ENCODE measurements at places on chromosomes 4 and X.

DNA sequence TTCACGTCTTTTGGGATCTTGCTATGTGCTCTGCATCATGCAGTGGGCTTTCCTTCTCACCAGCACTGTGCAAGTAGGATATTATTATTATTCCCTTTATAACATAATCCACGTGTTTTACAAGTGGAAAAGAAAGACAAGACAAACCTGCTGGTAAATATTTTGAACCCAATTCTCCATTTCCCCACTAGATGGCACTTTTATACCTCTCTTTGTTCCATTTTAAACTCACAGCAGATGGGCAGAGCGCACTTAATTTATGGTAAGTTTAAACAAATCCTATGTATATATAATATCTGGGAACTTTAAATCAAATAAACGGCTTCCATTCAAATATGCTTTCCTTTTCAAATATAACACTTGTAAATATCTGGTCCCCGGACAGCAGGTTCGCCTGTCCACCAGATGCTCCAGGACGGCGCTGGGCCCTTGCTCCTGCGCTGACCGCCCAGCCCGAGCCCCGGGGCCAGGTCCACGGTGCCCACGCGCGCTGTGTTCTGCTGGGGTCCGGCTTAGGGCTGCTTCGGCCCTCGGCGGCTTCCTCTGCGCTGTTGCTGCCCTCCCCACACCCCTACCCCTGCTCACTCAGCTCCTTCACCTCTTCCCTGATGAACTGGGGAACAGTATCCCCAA, 31.1 kb downstream of the F11 start:
- no peak for DNase-seq

DNA sequence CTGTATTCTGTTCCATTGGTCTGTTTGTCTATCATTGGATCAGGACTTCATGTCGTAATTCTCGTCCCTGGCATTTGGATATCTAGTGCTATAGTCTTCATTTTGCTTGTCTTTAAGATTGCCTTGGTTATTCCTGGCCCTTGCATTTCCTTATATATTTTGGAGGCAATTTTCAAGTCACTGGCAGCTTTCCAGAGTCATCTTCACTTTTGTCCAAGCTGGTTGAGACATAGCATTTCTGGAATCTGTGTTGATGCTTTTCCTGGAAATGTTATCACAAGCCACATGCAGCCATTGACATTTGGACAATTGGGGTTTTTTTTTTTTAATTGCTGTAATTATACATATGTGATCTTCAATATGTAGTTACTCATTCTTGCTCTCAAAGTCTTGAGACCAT, 45.2 kb upstream of the HGFAC start:
- no peak for DNase-seq

DNA sequence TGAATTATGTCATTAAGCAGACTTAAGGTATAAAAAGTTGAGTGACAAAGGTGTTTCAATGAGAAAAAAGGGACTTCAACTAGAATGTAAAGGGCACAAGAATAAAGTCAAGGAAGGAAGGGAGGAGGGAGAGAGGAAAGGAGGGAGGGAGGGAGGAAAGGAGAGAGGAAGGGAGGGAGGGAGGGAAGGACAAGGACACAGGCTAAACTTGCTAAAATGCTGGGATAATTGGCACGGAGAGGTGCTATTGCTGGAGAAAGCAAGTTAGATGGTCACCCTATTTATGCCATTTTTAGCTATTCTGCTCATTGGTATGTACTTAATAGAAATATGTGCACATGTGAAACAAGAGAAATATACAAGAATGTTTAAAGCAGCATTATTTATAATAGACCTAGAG, 44.9 kb upstream of the SPP1 start:
- DNase-seq: no peak

- DNase-seq: no peak
Measured at GRCh38 chrX:48626401-48627298, 29.4 kb downstream of the WDR13 start.

- DNase-seq: no peak
Measured at GRCh38 chr4:187849556-187850225, 145.9 kb upstream of the ZFP42 start.

- no peak for DNase-seq
Measured at GRCh38 chr4:30714408-30715031, 5.6 kb upstream of the PCDH7 start.

GRCh38 chrX:110145854-110146253, 142.9 kb downstream of the TMEM164 start:
- DNase-seq: peak; percentile 20

GRCh38 chr4:41058426-41058825, 155.9 kb downstream of the APBB2 start:
- no peak for DNase-seq

- no peak for DNase-seq
Measured at GRCh38 chrX:65932173-65933084, 107.5 kb downstream of the VSIG4 start.

Measured in CD4-positive, alpha-beta T cell treated with Interleukin-4 for 1 hour (primary cell).